ENCODE measurements at places on chromosomes 13 and 19.

DNA sequence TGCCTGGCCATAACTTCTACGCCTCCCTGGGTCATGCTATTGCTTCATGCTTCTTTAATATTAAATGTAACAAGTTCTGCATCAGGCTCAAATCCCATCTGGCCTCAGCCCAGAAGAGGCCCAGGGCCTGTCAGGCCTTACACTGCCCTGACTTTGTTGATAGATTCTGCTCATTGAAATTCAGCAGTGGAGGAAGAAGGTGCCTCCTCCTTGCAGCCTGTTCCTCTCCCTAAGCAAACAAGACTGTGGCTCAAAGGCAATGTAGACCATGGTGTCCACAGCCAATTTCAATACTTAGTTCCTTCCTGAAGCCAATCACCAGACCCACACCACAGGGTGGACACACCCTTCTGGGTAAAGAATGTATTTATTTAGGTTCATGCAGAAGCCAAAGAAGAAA lies 59.4 kb downstream of the LACC1 start:
- no peak for DNase-seq

DNA sequence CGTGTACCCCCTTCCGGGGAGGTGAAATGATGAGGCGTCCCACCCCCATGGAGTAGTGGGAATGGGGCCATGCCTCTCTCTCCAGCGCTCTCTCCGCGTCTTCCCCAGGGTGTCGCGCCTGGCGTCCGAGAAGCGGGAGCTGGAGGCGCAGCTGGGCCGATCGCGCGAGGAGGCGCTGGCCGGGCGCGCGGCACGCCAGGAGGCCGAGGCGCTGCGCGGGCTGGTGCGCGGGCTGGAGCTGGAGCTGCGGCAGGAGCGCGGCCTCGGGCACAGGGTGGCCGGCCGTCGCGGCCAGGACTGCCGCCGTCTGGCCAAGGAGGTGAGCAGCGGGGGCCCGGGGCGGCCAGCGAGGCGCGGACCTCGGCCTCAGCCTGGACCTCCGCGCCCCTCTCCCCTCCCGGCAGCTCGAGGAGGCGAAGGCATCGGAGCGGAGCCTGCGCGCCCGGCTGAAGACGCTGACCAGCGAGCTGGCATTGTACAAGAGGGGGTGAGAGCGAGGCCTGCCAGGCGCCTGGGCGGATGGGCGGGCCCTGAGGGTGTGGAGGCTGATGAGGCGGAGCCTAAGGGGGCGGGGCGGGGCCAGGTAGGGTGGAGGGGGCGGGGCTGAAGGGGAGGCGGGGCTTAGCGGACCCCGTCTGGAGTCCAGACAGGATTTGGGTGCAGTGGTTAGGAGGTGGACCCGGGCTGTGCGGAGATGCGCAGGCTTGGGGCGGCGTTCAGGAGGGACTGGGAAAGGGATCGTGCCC lies 7.7 kb downstream of the PGLYRP1 start:
- no peak for DNase-seq

DNA sequence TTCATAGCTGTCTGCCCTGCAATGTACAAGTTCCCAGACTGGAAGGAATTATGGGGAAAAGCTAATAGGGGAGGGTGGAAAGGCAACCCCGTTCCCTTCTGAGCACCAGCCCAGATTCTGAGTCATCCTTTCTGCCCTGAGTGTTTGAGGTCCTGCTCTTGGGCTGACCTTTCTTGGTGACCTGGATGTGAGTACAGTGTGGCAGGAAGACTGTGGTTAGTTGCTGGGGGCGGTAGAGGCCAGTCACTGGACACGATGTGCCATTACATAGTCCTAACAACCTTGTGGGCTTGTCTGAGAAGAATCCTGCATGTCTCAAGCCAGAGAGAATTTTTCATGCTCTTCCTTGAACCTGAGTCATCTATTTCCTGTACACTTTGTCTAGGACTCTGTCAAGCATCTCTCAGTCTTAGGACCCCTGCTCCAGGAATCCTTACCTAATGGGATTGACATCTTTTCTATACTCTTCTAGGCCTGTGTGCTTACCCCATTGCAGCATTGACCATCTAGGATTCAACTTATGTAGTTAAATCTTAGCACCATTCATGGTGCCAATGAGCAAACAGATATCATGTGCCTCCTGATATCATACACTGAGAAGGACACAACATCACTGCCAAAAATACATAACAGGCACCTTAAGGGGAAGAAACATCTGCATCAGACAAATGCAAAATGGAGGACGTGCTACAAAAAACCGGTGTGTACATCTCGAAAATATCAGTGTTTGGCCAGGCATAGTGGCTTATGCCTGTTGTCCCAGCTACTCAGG lies 8.1 kb upstream of the ANGPTL4 start:
- peak; percentile 83 for DNase-seq

DNA sequence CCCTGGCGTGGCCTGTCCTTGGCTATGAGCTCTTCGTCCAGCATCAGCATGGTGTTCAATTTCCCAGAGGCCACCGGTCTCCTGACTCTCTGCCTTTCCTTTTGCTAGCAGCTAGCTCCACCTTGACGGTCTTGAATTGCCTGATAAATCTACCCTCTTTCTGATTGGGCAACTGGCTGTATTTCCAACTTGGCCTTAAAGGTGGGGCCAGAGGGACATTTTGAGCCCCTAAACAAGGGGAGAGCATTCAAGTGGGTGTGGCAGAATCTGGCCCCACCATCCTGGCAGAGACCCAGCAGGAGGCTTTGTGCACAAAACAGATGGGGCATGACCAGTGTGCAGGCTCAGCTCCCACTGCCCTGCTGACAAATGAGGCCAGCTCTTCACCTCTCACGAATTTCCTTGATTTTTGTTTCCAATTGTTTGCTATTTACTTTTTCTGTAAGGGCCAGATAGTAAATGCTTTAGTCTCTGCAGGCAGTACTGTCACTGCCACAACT lies 148.9 kb upstream of the VSTM2B start:
- no peak for DNase-seq

DNA sequence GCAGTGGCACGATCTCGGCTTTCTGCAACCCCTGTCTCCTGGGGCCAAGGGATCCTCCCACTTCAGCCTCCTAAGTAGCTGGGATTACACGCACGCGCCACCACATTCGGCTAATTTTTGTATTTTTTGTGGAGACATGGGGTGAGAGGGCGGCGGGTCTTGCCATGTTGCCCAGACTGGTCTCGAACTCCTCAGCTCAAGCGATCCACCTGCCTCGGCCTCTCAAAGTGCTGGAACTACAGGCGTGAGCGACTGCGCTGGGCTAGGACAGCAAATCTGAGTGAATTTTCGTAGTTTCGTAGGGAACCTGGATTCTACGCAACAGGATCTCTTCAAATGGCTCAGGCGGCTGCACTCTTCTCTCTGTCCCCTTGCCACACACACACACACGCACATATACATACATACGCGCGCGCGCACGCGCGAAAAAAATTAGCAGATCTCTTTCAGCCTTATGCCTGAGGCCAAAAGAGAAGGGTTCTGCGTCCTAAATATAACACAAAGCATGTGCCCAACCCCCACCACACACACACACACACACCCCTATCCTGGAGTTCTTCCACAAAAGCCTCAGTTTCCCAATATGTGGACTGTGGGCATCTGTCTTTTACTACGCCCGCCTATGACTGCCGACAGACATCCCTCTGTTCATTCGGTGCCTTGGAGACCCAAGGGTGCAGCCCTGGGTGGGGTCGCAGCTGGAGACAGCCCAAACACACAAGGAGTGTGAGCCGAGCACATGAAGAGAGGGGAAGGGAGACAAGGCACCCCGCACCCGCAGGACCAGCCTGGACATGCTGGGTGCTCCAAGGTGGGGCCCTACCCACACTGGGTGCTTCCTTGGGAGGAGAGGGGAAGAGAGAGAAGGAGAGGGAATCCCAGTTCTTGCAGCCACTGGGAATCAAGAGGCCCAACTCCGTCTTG lies 616 bp downstream of the PINLYP start:
- peak; percentile 84 for DNase-seq

- peak; percentile 66 for DNase-seq
Observed at GRCh38 chr13:32340914-32341313, 25.6 kb downstream of the BRCA2 start.

- no peak for DNase-seq
Observed at GRCh38 chr13:30318026-30318425, 10.7 kb upstream of the KATNAL1 start.

DNA sequence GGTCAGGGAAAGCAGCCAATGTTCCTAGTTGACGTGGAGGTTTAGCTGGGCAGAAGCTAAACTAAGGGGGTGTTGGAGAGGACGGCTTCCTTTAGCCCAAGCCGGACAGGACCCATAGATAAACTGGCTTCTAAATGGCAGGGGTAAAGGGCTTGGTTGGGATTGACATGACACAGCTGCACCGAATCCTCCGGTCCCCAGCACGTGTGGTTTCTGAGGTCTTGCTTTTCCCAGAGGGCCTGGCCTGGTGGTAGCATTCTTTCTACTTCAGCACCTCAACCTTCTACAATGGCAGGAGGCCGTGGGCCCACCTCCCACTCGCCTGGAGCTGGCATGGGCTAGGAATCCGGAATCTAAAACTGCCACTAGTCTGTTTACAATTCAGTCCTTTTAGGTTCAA lies 163.0 kb downstream of the FGF9 start:
- no peak for DNase-seq

DNA sequence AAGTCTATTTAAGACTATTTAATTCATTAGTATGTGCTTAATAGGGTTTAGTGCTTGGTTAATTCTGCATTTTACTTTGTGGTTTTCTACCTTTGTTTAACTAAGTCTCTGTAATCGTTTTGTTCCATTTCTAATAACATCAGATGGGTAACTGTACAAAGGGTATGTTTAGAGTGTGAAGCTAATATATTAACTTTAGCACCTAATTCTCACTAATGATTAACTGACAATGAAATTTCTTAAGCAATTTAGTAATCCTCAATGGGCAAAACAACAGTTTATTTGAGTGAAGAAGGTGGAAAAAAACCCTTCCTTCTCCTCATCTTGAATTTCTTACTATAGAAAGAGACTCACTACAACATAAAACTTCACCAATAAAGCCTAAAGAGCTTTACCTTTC lies 448.1 kb upstream of the MIR17HG start:
- no peak for DNase-seq

GRCh38 chr13:74134221-74134776 lies at the start of gene KLF12:
Gene KLF12 (minus strand): TSS chr13:74134404.
- DNase-seq: peak; percentile 21

GRCh38 chr13:38830442-38831045 lies 143.7 kb downstream of the FREM2 start:
- no peak for DNase-seq

GRCh38 chr19:21568816-21569493 lies 63.6 kb downstream of the ZNF429 start:
- no peak for DNase-seq

DNA sequence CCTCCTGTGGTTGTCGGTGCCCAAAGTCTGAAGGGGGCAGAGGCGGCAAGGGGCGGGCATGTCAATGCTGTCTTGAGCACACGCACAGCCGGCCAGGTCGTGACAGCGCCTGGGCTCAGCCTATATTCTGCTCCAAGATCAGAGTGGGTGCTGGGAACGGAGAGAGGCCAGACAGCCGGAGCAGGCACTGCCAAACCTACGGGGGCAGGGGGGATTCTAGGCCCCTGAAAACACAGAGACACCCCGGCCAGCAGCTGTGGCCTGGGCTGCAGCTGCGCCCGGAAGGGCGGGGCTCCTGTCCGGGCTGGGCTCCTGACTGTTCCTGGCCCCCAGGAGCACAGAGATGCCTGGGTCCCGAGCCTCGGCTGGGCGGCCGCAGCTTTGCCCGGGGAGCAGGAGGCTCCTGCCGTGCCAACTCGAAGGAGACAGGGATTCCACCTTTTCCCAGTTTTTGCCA lies 2662.9 kb upstream of the PCDH20 start:
- no peak for DNase-seq

- DNase-seq: peak; percentile 16
Observed at GRCh38 chr13:75492389-75492788, 10.4 kb upstream of the TBC1D4 start.

- no peak for DNase-seq
Observed at GRCh38 chr13:41416276-41416675, 41.1 kb upstream of the RGCC start.

DNA sequence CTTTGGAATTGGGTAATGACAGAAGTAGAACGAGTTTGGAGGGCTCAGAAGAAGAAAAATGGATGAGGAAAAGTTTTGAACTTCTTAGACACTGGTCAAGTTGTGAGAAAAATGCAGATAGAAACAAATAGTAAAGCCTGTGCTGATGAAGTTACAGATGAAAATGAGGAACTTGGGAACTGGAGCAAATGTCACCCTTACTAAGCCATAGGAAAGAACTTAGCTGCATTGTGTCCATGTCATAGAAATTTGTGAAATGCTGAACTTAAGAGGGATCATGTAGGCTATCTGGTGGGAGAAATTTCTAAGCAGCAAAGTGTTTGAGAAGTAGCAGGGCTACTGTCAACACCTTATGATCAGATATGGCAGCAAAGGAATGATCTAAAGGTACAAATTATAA lies 289.2 kb upstream of the PCDH9 start:
- DNase-seq: peak; percentile 81

GRCh38 chr19:15402411-15403150 lies 16.2 kb downstream of the AKAP8L start:
- DNase-seq: no peak

DNA sequence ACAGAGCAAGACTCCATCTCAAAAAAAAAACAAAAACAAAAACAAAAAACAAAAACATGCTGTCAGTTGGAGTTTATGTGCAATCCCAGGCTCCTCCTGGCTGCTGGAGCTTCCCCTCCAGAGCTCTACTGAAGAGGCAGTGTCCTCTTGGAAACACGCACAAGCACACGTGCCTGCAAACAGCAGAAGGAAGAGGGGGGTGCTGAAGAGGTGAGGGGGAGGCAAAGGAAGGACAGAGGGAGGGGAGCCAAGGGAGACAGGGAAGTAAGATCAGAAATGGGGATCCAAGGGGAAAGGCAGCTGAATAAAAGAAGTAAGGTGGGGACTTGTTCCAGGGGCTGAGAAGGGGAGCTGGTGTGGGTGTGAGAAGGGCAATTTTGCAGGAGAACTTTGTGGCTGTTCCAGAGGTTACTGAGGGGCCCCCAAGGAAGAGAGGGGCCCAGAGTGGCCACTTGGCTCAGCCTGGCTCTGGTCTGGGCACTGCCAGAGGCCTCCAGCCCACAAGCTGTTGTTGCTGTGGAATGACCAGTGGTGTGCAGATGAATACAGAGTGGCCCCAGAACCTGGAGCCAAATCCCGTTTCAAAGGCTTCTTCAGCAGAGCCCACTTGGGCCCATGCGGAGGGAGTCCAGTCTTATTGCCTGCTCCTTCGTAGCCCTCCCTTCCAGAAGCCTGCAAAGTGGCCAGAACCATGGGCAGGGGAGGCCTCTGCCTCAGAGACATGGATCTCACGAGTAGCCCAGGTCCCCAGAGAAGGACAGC lies 34.4 kb downstream of the LYL1 start:
- DNase-seq: no peak

DNA sequence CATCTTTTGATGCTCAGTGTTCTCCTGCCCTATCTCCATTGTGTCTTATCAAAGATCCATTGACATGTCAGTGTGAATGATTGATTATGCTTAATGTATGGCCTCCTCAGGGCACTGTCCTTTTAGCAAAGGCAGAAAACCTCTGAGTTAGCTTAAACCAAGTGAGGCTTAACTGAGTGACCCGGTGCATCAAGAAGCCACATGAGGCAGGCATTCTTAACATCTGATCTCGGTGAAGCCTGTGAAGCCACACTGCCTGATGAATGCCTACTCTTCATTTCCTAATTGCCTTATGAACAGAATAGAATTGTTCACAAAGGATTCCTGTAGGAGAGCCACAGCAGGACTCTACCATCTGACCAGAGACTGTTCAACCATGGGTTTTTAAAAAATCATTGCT lies 168.1 kb upstream of the SOX21 start:
- no peak for DNase-seq
